Sciatic nerve (tissue), 2 donors: ENCODE measurements at places on chromosomes 16 and 17. TPM values are rescaled to one million over a fixed set of nuclear protein-coding genes. Genes with fewer than 3 reads are reported as not detected.

The PKD1 gene
- total RNA-seq = 159 TPM

The GRB2 gene
- 90.4 TPM for total RNA-seq

The YBX2 gene
- total RNA-seq = 2.1 TPM

The SLC16A13 gene
- 1.8 TPM for total RNA-seq

The CACNG4 gene
- total RNA-seq = 0.36 TPM

The TEDC2 gene
- total RNA-seq = 0.58 TPM

The B9D1 gene
- 19.8 TPM for total RNA-seq

The C1QTNF8 gene
- total RNA-seq = not detected

The NFATC2IP gene
- 34.5 TPM for total RNA-seq

The CHST6 gene
- 0.58 TPM for total RNA-seq

The HIC1 gene
- total RNA-seq = 85.0 TPM

The MT1M gene
- 6.7 TPM for total RNA-seq

The SEPTIN1 gene
- total RNA-seq = 7.2 TPM

The FBXO39 gene
- total RNA-seq = 0.98 TPM

The SMIM22 gene
- total RNA-seq = not detected

The TAX1BP3 gene
- 168 TPM for total RNA-seq

The PYY gene
- not detected for total RNA-seq

The ADORA2B gene
- total RNA-seq = 0.67 TPM

The KAT2A gene
- total RNA-seq = 58.0 TPM

The ERN2 gene
- not detected for total RNA-seq

The ASIC2 gene
- 1.1 TPM for total RNA-seq

The FGF11 gene
- 3.8 TPM for total RNA-seq

The EIF1 gene
- total RNA-seq = 891 TPM

The ITGAL gene
- total RNA-seq = 14.5 TPM

The CCDC40 gene
- total RNA-seq = 12.6 TPM

The NATD1 gene
- total RNA-seq = 9.3 TPM

The ITGAX gene
- total RNA-seq = 41.1 TPM

The MYH2 gene
- total RNA-seq = not detected

The TMEM92 gene
- total RNA-seq = 0.53 TPM

The KRTAP16-1 gene
- total RNA-seq = not detected

The GNG13 gene
- total RNA-seq = not detected
